ENCODE measurements at places on chromosomes 12 and 14.

GRCh38 chr14:32421781-32422180, 92.7 kb downstream of the AKAP6 start:
- no peak for DNase-seq

- DNase-seq: no peak
Observed at GRCh38 chr12:43711348-43711747, 47.2 kb downstream of the PUS7L start.

DNA sequence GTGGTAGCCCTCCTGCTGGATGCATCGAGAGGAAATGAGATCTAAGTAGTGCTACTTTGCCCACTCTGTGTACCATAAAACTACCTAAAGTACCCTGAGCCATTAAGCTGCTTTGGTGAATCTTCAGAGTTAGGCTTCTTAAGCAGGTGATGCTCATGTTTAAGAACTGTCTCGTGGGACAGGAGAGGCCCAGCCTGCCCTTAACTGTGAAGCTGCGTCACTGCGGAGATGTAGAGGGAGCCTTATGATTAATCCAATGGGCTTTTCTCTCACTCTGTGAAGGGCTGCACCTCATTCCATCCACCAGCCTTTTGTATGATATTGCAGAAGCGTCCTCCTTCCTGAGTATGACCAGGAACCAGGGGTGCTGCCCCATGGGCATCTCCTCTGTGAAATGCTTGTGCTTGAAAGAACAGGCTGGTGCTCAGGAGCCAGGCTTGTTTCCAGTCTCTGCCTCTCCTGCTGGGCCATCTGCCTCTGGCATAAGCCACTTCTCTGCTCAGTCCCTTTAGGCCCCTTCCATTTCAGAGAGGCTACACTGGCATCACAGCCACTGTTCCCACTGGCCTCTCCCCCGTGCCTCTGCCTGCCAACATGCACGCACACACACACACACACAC, 6.8 kb upstream of the CCDC177 start:
- DNase-seq: no peak

DNA sequence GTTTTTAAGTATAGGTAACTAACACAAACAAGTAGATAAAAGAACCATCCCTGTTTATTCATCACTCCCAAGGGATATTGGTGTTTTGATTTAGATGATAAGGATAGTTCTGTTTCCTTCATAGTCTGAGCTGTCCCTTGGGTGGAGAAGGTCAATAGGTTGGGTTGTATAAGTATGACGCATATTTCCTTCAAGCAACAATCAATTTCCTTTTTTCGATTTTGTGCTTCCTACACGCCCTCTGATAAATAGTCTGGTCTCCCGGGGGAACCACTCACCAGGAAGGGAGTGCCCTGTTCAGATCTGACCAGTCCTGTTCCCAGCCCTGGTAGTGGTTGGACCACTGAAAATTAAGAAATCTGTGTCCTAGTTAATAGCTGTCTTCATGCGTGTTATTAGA, 378.8 kb upstream of the FAR2 start:
- no peak for DNase-seq

DNA sequence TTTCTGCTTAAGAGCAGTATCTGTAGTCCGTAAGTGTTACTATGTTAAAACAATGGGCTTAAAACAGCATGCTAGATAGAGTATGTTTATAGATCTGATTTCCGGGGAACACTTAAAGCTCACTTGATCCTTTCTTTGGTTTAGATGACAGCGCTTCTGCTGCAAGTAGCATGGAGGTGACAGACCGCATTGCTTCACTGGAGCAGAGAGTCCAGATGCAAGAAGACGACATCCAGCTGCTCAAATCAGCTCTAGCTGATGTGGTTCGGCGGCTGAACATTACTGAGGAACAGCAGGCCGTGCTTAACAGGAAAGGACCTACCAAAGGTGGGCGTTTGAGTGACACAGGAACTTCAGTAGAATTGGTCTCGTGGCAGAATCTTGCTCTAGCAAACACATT, 57.5 kb downstream of the EML1 start:
- DNase-seq: no peak

DNA sequence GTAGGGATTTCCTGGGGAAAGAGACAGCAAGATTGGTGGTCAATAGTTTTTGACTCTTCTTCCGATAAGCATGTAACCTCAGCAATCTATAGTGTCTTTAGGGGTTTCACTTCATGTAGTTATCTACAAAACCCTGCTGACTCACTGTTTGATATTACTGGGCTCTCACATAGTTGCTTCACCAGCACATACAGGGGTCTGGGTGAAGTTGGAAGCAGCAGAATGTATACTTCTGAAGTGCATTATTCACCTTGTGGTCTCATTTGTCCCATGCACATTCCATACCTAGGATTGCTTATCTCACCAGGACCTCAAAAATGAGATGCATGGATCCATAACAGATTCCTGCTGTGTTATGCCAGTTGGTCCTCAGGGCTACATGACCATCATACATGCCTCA, 280.0 kb downstream of the LRIG3 start:
- no peak for DNase-seq

DNA sequence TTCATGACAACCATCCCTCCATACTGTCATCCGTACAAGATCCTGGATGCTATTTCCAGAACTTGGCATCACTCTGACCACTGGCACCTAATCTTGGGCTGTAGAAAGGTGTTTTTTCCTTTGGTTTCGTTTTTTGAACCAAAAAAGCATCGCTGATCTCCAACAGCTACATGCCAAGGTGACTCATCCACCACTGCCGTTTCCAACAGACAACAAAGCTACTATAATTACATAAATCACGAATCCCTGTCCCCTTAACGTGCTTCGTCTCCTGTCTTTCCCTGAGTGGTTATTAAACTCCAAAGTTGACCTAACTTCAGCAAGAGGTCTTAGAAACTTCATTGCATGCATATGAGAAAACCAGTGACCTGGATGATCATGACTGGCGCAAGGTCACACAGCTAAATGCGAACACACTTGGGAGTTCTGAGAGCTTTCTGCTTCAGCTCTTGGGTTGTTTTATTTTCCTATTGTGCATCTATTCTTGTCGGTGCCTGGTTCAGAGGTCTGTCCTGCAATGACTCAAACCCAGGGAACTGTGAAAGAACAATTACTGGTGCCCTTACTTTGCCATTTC, 99.9 kb downstream of the PPM1H start:
- DNase-seq: no peak

- no peak for DNase-seq
Observed at GRCh38 chr12:5796171-5796958, 148.7 kb downstream of the ANO2 start.

GRCh38 chr12:74412606-74413230, 124.9 kb upstream of the ATXN7L3B start:
- no peak for DNase-seq

DNA sequence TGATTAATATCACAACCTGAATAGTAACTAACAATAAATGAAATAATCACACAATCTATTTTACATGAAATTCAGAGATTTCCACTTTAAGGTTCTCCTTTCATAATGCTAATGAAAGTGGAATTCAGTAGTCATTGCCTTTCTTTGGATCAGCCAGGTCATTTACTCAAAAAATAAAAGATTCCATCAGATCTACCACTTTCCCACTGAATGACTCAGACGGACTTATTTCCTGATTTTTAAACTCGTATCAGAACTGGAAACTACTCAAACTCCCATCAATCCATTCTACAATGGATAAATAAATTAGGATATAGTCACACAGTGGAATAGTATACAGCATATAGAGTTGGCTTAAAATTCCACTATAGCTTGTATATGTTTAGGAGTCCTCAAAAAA, 237.1 kb downstream of the MED13L start:
- DNase-seq: no peak

DNA sequence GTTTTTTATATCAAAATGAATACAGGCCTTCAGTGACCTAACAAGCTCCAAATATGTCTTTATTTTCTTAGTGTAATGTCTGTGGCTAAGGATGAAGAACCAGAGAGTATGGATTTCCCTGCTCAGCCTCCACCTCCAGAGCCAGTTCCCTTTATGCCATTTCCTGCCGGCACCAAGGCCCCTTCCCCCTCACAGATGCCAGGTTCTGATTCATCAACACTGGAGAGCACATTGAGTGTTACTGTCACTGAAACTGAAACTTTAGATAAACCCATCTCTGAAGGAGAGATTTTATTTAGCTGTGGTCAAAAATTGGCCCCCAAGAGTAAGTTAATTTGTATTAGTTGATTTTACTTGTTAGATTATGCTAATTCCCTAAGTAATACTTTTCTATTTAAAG, 61.0 kb downstream of the KIAA0586 start:
- no peak for DNase-seq

- DNase-seq: no peak
Observed at GRCh38 chr14:24954037-24954699, 95.8 kb downstream of the STXBP6 start.

DNA sequence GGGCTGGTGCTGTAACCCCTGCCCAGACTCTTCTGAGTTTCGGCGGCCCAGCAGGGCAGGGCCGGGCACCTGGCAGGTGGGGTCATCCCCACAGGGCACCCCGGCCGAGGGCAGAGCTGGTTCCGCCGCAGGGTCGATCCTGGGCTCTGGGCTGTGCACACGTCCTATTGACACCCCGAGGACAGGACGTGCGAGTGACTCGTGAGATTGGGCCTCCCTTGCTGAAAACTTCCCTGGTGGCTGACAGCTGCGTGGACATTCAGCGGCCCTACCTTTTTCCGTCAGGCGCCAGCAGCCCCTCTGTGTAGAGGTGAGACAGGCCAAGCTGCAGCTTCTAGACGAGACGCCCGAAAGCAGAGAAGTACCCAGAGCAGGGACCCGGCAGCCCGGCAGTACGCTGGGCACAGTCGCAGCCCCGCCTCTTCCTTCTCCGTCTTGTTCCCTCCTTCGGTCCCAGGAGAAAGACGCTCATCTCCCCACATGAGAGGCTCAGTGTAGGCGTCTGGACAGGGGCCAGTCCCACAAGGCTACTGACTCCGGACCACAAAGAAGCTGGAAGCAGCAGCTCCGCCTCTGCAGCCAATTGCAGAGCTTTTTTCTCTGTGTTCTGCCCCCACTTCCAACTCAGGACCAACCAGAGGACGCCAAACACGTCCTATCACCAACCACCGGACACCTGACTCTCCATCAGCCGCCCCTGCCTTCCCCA, at the start of gene LRCOL1:
Gene LRCOL1, minus strand, starts transcription at position 532 of the 709 bp plus-strand sequence. CDS start 4,331 bp downstream, outside the sequence.
- no peak for DNase-seq

DNA sequence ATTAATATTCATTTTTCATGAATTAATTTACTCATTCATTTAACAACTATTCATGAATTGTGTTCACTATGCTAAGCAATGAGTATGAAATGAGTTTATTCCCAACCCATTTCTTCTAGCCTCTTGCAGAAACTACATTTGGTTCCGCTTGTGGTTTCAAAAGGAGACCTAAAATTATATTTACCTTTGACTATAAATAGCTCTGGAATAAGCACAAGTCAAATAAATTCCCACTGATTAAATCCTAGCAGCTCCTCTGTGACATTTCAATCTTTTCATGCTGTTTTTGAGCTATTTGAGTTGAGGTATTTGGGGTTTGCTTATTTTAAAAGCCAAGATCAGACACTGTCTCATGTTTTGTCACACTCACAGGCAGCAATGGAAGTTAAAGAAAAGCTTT, 46.9 kb downstream of the DUSP6 start:
- DNase-seq: no peak

- DNase-seq: no peak
Observed at GRCh38 chr12:53230108-53230845, 1.7 kb downstream of the RARG start.

GRCh38 chr12:94187361-94187760, 39.0 kb downstream of the PLXNC1 start:
- DNase-seq: no peak

- DNase-seq: no peak
Observed at GRCh38 chr12:11991604-11992003, 79.1 kb upstream of the BCL2L14 start.

- DNase-seq: no peak
Observed at GRCh38 chr12:52250048-52250990, 17.3 kb downstream of the KRT7 start.

DNA sequence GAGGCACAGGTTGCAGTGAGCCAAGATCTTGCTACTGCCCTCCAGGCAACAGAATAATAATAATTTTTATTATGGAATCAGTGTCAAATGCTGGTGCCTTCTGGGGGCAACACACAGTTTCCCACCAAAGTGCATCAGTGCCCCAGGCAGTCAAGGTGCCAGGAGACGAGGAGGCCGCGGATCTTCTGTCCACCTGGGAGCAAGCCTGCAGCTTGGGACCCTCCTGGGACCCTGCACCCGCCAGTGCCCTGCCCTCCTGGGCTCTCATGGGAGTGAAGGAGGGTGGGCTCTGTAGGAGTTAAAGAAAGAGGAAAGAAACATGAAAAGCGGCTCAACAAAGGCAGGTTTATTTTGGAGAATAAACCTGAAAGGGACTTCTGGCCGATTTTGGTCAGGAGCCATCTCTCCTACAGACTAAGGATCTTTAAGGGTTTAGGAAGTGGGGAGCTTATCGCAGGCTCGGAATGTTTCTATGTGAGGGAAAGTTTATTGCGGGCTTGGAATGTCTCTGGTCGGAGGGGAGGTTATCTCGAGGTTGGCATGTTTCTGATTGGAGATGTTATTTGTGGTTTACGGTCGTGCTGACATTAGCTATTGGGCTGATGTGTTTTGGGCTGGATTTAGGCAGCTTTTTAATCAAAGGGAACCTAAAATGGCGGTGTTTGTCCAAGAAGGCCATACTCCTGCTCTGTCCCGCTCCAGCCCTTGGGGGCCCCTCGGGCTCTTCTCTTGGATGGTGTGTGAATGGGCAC, 1.1 kb upstream of the ASPG start:
- DNase-seq: no peak

- no peak for DNase-seq
Observed at GRCh38 chr12:10540776-10541205, 35.1 kb downstream of the EIF2S3B start.

DNA sequence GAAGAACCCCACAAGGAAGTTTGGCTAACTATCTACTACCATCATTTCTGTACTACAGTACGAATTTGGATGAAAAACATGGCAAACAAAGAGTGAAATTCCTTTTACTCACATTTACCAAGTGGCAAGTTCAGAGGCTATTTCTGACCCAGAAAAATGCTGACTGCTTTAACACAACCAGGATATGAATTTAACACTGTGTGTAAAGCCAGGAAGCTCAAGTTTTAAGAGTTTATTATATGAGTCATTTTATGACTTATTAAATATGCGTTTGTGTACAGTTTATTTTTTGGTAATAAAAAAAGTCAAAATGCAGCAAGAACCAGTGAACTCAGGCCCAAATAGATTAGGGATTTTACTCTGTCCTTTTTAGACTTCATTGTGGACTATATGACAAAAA, 58.4 kb upstream of the STAC3 start:
- no peak for DNase-seq

DNA sequence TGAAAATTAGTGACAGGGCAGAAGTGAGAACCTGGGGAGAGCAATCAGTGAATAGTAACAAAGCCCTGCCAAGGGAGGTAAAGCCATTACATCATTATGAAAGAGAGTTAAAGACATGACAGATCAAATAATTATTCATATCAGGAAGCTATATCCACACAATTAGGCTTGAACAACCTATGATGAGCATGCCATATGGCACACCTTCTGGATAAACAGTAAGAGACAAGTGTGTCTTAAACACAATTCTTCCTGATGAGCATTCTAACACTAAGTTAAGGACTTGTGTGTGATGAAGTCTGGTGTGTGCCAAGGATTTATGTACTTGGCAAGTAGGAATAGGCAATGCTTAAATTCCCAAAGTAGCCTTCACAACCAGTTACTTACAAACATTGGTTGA, 76.1 kb downstream of the GALNT4 start:
- DNase-seq: no peak

- DNase-seq: no peak
Observed at GRCh38 chr12:120141336-120141735, 24.8 kb upstream of the RAB35 start.

Measured in stimulated activated CD8-positive, alpha-beta memory T cell treated with anti-CD3 and anti-CD28 coated beads, Interleukin-7, amount 100 ng/mL, for 1 hour (primary cell).